ENCODE measurements at places on chromosomes 2 and 18.

- no peak for DNase-seq
These were observed 179.0 kb upstream of the HAAO start for GRCh38 chr2:42971381-42971780.

- DNase-seq, result no peak
These were observed 3.5 kb downstream of the RHOB start for GRCh38 chr2:20450201-20450999.

GRCh38 chr2:163351966-163352365 is 383.8 kb downstream of the FIGN start:
- no peak for DNase-seq

GRCh38 chr18:4445902-4446301 is 9.2 kb downstream of the DLGAP1 start:
- no peak for DNase-seq

- no peak for DNase-seq
These were observed 41.7 kb downstream of the NLRC4 start for GRCh38 chr2:32222966-32223365.

- DNase-seq, result no peak
These were observed 41.0 kb downstream of the ABHD3 start for GRCh38 chr18:21663578-21663977.

DNA sequence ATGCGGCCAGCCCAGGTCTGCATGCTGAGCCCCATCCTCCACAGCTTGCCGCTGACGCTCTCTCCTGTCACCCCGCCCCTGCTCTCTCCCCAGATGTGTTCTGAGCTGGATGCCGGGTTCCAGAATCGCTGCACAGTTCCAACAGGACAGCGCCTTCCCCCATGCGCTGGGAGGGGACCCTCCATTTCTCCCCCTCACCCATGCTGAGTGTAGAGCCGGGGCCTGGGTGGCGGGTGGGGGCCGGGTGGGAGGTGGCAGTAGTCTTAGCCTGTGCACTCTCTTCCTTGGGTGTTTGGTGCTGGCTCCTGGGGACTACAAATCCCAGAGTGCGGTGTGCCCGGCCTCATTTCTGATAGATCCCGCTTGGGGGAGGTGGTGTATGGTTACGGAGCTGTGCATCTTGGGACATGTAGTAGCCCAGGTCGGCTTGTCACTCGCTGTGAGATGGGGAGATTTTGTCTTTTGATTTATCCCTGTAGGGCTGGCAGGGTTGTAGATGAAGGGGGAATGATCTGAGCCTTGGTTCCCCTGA is 6.8 kb downstream of the DNAJB2 start:
- no peak for DNase-seq

- DNase-seq, result no peak
These were observed 134.4 kb downstream of the IKZF2 start for GRCh38 chr2:213016984-213017351.

GRCh38 chr2:23283653-23284052 is 101.3 kb upstream of the KLHL29 start:
- no peak for DNase-seq

DNA sequence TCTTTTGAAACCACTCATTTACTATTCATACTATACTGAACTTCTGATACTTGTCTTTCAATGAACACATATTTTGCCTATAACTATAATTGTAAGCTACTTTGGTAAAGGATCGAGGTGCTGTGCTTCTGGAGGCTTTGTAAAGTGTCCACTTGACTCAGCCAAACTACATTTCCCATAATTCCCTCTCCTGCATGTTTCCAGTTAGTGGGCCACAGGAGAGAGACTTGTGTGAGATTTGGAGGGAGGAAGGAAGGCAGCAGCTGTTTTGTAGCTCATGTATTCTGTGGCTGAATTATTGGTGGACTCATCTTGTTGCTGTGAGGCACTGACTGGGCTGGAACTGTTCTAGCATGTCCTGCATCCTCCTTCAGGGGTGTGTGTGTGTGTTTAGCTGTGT is 328.8 kb downstream of the ARL6IP6 start:
- no peak for DNase-seq

GRCh38 chr18:74414953-74415515 is 42.1 kb downstream of the DIPK1C start:
- no peak for DNase-seq

- no peak for DNase-seq
These were observed 7.5 kb downstream of the COPS8 start for GRCh38 chr2:237092920-237093781.

DNA sequence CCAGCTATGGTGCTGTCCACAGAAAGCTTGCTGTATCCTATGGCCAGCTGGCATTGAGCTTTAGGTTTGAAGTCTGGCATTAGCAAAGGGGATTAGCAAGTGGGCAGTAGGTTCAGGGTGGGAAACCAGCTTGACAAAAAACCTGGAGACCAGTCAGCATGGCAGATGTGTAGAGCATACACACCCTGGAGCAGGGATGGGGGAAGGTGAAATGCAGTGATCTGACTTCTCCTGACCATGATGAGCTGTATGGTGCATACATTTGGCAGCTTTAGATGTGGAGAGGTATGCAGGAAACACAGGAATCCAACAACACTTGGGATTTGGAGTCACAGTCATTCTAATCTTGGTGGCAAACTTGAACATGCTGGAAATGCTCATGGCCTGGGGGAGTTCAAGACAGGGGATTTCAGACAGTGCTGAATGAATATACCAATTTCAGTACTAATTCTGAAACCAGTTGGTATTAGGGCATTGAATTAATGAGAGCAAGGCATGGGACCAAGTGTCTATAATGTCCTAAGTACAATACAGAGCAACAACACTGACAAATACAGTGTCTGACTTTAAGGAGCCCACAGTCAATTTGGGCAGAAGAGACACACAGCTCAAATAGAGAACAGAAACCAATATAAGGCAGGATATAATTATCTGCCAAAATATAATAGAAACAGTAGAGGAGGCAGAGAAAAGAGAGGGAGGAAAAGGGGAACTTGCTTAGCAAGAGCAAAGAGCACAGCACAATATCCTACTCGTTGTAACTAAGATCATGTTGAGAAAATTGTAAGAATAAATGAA is 11.8 kb downstream of the ARHGAP15 start:
- no peak for DNase-seq

GRCh38 chr2:230502593-230502992 is 86.6 kb downstream of the SP100 start:
- no peak for DNase-seq

DNA sequence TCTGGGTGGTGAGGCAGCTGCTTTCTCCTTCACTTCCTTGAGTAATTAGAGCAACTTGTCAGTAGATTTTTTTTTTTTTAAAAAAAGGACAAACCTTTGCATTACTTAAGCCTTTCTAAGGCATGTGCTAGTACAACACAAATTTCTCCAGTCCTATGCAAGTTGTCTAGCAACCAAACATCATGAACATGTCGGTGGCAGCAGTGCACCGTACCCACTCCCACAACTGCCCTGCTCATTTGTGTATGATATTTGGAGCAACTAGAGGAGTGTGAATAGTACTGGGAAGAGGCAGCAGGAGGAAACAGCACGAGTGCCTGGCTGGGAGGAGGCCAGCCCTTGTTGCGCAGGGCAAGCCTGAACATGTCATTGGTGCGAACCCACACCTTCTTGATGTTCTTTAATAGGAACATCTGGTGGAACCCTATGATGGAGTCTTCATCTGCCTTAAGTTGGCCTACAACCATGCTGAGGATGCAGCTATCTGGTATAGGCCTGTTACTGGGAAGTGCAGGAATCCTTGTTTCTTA is 238.3 kb downstream of the TDRD15 start:
- no peak for DNase-seq

DNA sequence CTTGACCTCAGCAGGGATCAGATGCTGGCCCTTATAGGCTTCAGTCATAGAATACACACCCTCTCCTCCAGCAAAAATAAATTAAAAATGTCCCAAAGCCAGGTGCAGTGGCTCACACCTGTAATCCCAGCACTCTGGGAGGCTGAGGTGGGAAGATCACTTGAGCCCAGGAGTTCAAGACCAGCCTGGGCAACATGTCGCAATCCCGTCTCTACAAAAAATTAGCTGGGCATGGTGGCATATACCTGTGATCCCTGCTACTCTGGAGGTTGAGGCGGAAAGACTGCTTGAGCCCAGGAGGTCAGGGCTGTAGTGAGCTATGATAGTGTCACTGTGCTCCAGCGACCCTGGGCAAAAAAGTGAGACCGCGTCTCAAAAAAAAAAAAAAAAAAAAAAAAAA is 4.8 kb downstream of the ITPRIPL1 start:
- no peak for DNase-seq

DNA sequence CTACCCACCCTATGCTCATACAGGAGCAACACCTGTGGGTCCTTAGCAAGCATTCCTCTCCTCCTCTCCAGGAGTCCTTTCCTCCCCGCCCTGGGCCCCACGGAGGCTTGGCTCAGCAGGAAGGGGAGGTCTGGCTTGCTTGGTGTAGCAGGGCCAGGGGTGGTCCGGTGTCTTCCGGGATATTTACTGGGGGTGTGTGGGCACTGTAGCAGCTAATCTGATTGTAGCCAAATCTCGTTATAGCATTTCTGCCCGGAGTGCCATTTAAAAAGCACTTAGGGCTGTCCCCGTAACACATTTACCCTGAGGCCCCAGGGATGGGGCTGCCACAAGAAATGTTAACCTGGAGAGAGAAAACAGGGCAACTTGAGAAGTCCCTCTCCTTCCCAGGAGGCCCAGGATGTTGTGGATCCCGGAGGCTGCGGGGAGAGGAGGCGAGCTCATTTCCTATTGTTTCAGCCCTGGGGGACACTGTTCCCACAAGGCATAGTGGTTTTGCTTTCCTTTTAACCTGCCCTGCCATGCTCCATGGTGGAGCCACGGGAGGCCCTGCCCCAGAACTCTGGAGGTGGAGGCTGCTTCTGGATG is 134.5 kb downstream of the CLIP4 start:
- DNase-seq, result no peak

GRCh38 chr2:207674826-207675225 is 36.6 kb upstream of the CCNYL1 start:
- no peak for DNase-seq
